Breast epithelium (tissue), 4 donors: ENCODE measurements at places on chromosomes 11 and 22.

DNA sequence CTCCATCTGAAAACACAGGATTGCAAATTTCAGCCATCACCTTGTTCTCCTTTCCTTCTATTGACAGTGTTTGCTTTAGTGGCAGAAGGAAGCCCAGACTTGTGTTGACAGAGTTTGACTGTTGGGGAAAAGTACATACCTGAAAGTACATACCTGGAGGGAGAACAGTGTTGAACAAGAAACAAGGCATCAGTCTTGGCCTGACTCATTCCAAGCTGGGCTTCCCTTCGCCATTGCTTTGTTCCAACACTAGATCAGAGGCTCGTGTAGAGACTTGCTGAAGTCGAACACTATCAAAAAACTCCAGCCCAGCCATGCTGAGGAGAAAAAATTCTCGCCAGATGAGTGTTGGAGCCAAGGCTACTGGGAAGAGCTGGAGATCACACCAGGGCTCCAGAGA, 133.4 kb downstream of the BBOX1 start:
- DNase-seq = peak; percentile 52

GRCh38 chr11:25961539-25961938, 370.4 kb upstream of the ANO3 start:
- DNase-seq = no peak

DNA sequence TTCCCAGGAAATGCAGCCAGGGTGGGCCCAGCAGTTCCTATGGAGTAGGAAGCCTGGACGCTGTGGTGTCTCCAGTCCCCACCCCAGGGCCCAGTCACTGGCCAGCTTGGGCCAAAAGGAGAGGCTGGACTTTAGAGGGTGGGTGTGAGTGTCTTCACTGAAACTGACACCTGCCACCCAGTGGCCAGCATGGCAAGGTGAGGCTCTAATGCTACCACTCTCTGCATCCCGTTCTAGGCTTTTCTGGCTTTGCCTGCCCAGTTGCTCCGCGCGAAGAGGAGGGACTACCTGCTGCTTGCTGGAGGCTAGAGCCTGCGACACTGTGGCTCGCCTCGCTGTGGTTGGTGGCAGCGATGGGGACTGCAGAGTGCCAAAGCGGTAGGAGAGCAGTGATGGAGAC, 35.4 kb downstream of the C22orf42 start:
- DNase-seq = no peak

DNA sequence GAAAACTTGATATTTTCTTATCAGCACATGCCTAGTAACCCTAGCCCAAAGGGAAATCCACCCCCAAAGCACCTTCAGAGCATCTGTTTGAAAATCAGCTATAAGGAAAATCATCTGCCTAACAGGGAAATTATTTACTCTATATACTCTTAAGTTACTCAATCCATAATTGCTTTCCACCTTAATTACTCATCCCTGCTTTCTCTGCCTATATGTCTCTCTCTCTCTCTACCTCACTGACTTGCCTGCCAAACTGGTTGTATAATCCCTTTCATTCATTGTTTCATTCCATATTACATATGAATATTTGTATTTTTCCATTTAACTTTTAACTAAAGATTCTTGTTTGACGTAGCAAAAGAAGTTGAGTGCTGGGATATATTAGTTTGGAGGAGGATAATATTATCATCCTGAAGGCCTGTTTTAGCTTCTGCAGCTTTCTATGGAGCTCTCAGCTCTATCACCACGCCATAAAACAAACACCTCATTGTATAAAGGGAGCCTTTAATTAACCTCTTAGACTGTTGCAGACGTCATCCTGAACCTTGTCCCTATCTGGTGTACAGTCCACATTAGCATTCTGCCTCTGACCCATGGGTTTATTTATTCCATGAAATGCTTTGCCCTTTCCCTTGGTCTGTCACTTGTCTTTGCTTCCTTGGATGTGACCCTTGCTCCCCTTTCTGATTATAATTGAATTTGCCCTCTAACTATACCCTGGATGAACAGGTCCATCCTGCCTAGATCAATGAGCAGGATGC, 98.9 kb downstream of the INSC start:
- no peak for DNase-seq

DNA sequence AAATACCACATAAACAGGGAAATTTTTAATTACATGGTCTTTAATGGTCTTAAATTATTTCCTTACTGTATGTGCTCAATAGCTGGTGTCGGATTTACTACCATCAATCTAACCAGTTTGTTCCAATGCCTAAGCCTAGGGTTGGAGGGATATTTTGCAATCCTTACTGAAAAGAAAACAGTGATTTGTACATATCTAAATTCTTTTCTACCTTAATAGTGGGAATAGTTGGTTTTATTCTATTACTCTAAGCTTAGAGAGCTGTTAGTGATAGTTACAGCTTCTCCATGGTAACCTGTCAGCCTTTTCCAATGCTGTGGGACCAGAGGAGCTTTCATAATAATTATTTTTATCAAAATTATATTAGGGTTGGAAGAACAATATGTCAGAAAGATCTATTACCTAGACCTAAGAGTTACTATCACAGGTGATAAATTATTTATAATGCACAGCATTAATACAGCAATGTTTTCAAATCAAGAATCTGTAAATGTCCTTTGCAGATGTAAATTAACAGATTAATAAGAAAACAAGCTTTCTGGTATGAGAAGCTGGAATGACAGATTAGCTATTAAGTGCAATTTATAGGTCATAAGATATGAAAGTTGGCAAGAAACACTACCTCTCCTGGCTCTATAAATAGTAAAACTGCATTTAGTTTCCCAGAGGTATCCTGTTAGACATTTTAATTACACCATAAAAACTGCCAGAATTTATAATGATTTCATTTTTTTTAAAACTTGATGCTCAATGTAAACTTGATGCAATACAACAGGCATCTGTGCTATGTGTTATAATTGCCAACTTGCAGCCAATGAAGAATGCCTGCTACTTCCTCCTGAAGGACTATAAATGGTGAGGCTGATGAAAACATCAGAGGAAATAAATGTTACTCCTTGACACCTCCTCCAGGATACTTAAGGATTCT, 262.0 kb upstream of the PITPNB start:
- no peak for DNase-seq

GRCh38 chr22:36386351-36386899, 1.3 kb downstream of the MYH9 start:
- no peak for DNase-seq

GRCh38 chr22:36145881-36146280, 14.7 kb downstream of the APOL3 start:
- no peak for DNase-seq

DNA sequence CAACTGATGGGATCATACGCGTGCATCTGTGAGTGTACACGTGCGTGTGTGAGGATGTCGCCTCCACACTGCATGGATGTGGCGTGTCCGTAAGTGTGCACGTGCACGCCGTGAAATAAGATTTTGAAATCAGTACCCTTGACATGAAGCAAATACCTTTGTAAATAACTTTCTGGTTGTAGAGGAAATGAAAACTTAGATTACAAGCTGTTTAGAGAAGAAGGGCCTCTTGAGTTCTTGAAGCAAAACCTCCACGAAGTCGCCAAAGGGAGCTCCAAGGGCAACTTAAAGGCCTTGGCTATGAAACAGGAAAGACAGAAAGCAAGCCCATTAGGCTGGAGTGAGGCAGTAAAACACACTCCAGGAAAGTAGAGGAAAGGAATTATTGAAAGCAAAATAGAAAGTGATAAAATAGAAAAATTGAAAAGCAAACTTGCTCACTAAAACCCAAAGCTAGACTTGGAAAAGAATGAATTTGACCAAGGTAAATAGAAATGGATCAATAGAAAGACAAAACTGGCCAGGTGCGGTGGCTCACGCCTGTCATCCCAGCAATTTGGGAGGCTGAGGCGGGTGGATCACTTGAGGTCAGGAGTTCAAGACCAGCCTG, 29.7 kb upstream of the TOLLIP start:
- no peak for DNase-seq

DNA sequence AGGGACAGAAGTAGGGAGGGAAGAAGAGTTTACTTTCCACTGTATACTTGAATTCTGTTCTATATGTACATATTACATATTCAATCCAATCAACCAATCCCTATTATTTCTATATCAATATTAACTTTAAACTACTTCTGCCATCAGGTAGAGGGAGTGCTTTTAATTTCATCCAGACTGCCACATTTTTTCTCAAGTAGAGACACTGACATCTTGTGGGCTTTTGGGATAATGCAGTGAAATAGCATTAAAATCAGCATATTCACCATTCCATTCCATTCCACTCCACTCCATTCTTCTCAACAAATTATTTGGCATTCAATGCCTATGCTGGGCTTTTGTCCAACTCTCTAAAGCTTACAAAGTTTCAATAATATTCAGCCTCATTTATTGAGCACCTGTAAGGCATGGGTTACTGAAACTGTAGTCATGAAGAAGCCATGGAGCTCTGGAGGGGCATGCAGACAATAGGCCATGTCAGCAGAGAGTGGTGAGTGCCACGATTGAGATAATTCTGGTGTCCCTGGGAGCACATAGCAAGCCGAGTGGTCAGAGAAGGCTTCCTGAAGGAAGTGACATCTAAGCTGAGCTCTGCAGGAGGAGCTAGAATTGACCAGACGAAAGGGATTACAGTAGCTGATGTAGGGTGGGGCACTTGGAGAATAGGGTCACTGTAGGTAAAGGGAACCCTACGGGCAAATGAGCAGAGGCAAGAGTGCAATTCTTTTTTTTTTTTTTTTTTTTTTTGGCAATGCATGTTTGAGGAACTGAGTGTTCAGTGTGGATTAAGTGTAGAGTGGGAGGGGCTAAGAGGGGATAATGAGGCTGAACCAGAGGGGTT, 12.8 kb upstream of the CLPB start:
- DNase-seq = no peak

GRCh38 chr11:64449381-64450167, 90.6 kb downstream of the RPS6KA4 start:
- no peak for DNase-seq

- DNase-seq = no peak
Measured at GRCh38 chr22:42184852-42185251, 54.2 kb upstream of the CYP2D6 start.

DNA sequence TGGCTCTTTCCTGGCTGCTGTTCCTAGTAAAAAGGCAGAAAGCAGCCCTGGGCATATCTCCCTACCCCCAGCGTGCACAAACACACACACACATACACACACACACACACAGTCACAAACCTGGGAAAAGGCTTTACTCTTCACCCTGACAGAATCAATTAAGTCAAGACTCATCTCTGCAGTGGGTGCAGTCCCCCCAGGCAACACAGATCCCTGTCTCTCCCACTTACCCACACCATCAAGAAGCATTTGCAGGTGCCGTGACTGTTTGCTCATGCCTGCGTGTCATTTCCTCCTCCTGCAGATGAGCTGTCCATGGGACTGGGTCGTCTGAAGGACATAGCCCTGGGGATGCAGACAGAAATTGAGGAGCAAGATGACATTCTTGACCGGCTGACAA, 28.6 kb downstream of the SNAP29 start:
- no peak for DNase-seq

- no peak for DNase-seq
Measured at GRCh38 chr22:41215409-41215808, 10.3 kb downstream of the L3MBTL2 start.

GRCh38 chr11:117839380-117839881, 14.9 kb upstream of the FXYD2 start:
- no peak for DNase-seq
